ENCODE measurements at places on chromosomes 7 and 10.
A peak's percentile ranks its signal among the peaks of the same experiment; 100 is the strongest.

GRCh38 chr7:326809-327232 is 36.9 kb downstream of the FOXL3 start:
- DNase-seq, result no peak

GRCh38 chr10:28367929-28368484 is 65.1 kb upstream of the MPP7 start:
- peak; percentile 51 for DNase-seq

DNA sequence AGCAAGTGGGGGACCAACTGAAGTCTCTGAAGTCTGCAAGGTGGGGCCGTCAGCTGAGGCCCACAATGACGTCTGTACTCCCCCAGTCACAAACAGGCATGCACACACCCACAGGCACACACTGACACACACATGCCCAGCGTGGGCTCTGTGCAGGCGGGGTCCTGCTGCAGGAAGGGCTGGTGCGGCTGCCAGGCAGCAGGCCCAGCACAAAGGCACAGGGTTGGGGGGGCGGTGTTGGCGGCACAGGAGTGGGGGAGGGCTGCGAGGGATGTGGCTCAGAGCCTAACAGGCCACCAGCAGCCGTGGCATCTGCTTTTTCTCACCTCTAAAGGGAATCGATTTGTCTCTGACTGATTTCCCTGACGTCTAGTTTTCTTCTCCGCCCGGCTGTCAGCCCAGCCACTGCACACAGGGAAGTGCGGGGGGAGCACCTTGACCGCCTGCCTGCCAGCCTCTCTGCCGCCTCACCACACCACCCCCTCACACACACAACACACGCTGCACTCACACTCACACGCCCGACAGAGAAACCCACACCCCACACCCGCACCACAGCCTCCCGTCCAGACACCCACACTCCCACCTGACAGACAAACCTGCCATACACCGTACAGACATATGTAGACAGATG is 43.5 kb upstream of the ZMIZ1 start:
- DNase-seq, result peak; percentile 51

DNA sequence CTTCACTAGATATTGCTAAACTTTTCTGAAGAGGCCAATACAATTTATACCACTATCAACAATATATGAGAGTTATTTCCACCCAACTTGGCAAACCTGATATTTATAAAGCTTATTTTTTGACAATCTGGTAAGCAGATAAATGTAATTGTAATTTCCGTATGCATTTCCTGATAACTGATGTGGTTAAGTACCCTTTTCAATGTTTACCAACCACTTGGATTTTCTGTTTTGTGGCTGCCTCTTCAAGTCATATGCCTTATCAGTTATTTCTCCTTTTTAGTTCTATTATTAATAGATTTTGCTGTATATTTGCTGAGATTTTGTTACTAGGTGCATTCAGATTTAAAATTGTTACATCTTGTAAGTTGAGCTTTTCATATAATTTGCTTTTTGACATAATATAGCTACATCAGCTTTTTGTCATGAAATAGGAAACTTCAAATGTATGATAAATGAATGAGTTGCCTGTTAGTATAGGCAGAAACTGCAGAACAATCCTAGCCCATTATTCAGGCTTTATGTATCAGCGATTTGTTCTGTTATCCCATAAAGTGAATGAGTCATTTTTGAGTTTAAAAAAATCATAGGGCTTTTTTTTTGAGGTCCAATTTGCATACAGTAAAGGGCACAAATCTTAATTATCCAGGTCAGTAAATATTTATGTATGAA is 11.5 kb downstream of the SGPL1 start:
- no peak for DNase-seq

GRCh38 chr7:116138202-116138801 is 72.0 kb upstream of the TES start:
- no peak for DNase-seq

DNA sequence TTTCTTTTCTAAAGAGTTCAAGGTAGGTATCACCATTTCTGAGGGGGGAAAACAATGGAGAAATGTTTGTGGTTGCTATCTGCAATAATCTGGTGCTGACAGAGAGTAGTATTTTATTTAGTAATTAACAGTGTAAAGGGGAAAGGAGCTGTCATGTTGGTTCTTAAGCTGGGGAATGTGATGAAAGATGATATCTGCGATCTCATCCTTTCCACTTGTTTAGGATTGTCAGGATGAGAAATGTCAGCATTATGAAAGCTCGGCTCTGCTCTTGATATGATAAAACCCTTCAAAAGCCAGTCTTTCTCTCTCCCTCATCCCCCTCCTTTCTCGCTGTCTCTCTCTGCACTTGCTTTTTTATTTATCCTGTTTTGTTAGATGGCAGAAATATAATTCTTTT is 106.1 kb downstream of the POU6F2 start:
- no peak for DNase-seq

- DNase-seq, result no peak
These were observed 456.1 kb downstream of the PHTF2 start for GRCh38 chr7:78254726-78255055.

GRCh38 chr7:70006261-70006920 is 408.1 kb downstream of the AUTS2 start:
- no peak for DNase-seq

GRCh38 chr7:129394101-129394500 is 40.1 kb upstream of the STRIP2 start:
- DNase-seq, result no peak

DNA sequence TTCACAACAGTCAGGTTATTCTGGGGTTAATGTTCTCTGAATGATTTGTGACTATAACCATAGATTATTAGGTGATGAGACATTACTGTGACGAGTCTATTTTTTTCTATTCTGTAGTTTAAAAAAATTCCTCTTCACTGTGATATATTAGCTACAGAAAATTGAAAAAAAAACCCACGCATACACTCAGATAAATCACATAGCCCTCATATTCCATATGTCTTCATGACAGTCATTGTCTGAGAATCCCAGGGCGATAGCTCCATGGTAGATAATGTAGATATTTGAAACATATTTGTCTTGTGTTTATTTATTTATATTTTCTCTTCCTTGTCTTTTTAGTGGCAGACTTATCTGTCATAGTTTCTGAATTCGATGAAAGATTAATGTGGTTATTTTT is 110.0 kb downstream of the CAMK1D start:
- no peak for DNase-seq

DNA sequence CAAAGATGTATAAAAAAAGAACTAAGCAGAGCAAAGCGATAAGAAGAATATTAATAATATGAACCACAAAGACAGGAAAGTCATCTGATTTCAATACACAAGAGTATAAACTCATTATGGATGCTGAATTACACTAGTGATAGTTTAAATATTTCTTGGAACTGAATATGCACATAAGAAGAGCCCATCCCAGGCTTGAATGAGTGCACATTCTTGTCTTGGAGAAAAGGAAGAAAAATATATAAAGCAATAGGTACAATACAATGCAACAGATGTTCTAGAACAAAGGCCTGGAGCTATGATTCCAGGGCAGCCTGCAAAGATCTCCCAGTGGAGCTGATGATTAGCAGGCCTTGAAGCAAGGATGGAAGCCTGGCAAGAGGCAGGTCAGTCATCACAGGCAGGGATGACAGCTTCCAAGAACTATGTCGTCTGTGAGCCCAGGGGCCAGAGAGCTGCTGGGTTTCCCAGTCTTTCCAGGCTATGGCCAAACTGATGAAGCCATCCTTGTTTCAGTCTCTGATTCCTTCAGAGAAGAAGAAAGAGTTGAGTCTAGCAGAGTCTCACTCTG is 277.6 kb downstream of the KCNMA1 start:
- DNase-seq, result no peak

DNA sequence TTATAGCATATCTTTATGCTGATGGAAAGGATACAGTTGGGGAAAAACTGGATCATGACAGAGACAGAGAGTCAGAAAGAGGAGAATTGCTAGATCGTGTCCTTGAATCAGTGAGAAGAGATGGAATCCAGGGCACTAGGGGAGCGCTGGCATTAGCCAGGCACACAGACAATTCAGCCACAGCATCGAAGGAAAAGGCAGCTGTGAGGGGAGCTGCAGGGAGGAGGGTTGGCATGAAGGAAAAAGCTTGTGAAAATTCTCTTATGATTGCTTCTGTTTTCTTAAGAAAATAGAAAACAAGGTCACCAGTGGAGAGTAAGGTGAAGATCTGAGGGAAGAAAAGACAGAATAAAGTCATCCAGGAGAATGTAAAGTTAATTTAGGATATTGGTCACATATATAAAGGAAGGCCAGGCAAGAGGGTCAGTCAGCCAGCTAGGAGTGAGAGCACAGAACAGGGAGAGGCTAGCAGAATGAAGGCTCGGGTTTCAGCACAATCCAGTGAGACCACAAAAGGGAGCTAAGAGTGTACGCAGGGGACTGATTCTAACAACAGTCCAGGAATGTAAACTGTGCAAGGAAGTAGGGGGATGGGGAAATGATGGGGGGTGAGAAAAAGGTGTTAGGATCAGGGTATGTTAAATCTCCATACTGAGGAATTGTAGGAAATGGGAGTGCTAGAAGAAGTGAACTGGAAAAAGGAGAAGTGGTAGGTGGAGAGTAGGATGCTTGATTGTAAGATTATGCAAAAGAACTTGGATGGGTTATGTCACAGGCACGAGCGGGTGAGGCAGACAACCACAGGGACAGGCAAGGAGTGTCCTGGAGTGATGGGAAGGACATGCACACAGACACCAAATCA is 112.0 kb downstream of the RNF32 start:
- DNase-seq, result no peak

DNA sequence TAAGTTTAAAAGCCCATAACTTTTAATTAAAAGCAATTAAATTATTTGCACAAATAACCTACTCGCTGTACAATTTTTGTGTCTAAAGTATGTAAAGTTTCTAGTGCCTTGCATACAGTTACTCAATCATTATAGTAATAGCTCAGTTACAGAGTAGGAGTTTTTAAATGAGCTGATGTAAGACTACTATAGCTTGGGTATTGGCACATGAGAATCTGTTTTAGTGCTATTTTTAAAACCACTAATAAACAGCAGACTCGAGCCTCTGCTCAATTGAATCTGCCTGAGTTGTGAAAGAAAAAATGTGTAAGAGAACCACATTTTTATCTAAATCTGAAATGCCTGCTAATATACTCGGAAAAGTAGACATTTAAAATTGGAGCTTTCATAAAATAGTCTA is 31.1 kb downstream of the CTNNA3 start:
- no peak for DNase-seq

DNA sequence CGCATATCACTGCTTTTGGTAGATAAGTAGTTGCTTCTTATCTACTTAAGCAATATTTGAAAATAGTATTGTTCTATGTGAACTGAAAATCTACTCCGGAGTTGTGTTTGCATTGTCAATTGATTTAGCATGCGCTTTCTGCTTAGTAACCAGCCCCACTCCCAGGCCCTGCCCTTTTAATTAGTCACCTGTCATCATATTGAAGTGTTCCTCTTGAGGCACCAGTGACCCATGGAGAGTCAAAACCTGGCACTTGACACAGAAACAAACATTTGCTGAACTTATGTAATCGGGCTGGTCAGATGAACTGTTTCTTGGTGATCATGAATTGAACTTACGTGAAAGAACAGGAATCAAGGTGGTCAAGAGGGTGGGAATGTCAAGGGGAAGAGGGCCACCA is 27.8 kb upstream of the CDHR3 start:
- no peak for DNase-seq

- DNase-seq, result no peak
These were observed 34.1 kb upstream of the IFRD1 start for GRCh38 chr7:112416127-112416526.

- DNase-seq, result no peak
These were observed 49.8 kb upstream of the PDZD8 start for GRCh38 chr10:117424883-117425649.

DNA sequence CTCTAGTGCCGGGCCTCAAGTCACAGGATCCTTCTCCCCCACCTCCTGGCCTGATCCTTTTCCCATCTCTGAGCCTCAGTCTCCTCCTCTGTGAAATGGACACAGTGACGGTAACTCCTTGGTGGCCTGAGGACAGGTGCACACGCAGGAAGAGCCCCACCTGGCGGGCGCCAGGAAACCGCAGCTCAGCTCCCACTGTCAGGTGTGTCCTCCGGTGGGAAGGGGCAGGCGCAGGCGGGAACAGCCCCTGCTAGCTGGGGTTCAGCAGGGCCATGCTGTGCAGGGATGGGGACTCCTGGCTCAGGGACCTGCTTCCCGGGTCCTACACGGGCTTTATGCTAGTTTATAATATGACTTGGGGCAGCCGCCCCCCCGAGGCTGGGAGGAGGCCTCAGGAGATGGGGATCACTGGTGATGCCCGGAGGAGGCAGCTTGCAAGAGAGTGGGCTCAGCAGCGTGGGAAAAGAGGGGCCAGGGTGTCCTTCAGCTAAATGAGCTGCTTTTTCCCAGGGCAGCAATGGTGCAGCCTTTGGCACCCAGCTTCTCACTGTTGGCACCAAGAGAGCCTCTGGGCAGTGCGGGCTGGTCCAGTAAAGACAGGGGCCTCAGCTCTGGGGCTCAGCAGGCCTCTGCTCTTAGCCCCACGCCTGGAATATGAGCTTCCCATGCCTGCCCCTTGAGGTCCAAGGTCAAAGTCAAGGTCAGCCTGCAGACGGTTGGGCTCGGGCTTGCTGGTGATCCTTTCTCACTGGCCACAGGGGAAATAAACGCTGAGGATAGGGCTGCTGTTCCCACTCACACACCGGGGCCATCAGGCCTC is 68.0 kb upstream of the FAM20C start:
- no peak for DNase-seq

DNA sequence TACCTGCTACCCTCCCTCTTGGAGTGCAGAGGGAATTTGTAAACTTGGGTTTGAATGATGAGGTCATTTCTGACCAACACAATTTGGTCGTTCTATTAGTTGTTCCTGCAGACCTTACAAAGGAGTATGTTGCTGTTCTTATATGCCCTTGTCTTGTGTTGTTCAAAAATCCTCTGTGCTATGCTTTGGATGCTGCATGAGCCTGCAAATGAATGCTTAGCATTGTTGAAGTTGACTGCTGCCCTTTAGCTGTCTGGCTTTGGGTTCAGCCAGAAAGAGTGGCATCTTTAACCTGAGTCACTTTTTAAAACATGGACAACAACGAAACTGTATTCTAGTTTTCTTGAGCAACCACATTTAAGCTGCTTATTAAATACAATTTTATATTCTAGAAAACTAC is 80.3 kb downstream of the SND1 start:
- DNase-seq, result no peak

DNA sequence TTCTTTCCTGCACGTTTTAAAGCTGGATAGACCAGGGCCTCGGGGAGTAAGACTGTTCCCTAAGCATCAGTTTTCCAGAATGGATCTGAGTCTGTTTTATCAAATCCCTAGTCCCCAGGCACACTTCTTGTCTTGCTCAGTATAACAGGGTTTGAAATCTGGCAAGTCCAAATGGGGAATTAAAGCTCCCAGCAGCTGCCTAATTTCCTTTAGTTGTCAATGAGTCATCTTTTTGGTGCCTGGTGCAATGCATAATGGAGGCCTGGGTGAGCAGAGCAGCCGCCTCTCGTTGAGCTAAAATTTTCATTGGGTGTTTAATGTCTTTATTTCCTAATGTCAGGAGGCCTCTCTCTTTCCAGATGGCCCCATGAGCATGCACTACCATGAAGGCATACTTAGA is 87.9 kb downstream of the STRA8 start:
- DNase-seq, result no peak

GRCh38 chr7:107133396-107133795 is 35.4 kb upstream of the HBP1 start:
- DNase-seq, result no peak

- DNase-seq, result no peak
These were observed 457 bp downstream of the NSUN5 start for GRCh38 chr7:73308074-73308664.

GRCh38 chr10:5442990-5443370 is 30.6 kb downstream of the NET1 start:
- no peak for DNase-seq

Data from activated T-cell treated with anti-CD3 and anti-CD28 coated beads, Interleukin-2, amount 50 U/mL, for 1 hour (primary cell).